CD8-positive, alpha-beta memory T cell (primary cell): ENCODE measurements at places on chromosomes 2 and 18.

DNA sequence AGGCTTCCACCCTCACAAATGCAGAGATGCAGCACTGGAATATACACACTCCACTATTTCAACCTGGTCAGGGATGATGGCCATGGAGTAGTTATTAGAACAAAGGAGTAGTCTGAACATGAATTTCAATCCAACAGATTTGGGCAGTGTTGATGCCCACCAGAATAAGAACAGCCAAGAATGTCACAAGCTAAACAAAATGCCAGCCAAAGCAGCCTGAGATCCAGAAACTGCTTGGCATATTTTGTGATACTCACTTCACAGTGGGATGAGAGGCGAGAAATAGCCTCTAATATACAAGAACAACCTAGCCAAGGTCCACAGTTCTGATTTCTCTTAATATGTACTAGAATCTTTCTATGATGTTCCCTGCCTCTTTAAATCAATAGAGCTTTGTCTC, 58.6 kb upstream of the KLF7 start:
- peaks cover 4% of the 10 kb centered on the region for H3K4me1 ChIP-seq
- H3K36me3 ChIP-seq = no peaks in the 10 kb centered on the region
- no peak for DNase-seq
- no peak overlapping the region for H3K27ac ChIP-seq

DNA sequence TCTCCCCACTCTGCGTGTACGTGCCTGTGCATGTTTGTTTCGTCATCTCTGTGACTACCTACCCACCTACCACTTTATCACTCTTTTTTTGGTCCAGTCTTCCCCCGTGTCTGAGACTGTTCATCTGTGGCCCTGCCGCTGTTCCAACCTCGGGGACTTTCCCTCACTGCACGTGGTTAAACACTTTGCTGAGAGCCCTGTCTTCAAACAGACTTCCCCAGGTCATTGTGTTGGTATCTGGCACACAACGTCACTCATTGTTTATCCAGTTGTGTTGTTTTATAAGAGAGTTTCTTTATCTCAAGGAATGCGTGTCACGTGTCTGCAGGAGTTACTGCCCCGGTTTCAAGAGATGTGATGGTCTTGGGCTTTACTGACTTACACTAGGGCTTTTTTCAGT, 262.0 kb upstream of the RASGRP3 start:
- no peak overlapping the region for H3K27ac ChIP-seq
- no peaks in the 10 kb centered on the region for H3K36me3 ChIP-seq
- no peaks in the 10 kb centered on the region for H3K4me1 ChIP-seq
- H3K4me3 ChIP-seq = no peak overlapping the region
- H3K27me3 ChIP-seq = no peaks in the 10 kb centered on the region
- no peak for DNase-seq

GRCh38 chr2:101408925-101409324, 21.6 kb upstream of the CREG2 start:
- H3K36me3 ChIP-seq = no peaks in the 10 kb centered on the region
- H3K4me3 ChIP-seq = no peak overlapping the region
- no peaks in the 10 kb centered on the region for H3K4me1 ChIP-seq
- no peak overlapping the region for H3K27ac ChIP-seq
- H3K27me3 ChIP-seq = no peaks in the 10 kb centered on the region
- DNase-seq = no peak

- no peaks in the 10 kb centered on the region for H3K27me3 ChIP-seq
- H3K36me3 ChIP-seq = no peaks in the 10 kb centered on the region
Observed at GRCh38 chr2:60485055-60485454, 68.4 kb downstream of the BCL11A start.

GRCh38 chr2:95267458-95268210, 6.6 kb upstream of the PROM2 start:
- DNase-seq = no peak
- H3K36me3 ChIP-seq = no peaks in the 10 kb centered on the region
- H3K4me1 ChIP-seq = no peaks in the 10 kb centered on the region
- no peak overlapping the region for H3K27ac ChIP-seq

- no peak overlapping the region for H3K27ac ChIP-seq
- H3K27me3 ChIP-seq = no peaks in the 10 kb centered on the region
- no peaks in the 10 kb centered on the region for H3K36me3 ChIP-seq
- H3K4me1 ChIP-seq = no peaks in the 10 kb centered on the region
- no peak overlapping the region for H3K4me3 ChIP-seq
- DNase-seq = no peak
Observed at GRCh38 chr2:191262436-191262835, 17.2 kb downstream of the MYO1B start.
